Testis (tissue), 5 donors: ENCODE measurements at places on chromosomes 13 and 19. TPM values are rescaled to one million over a fixed set of nuclear protein-coding genes. Genes with fewer than 3 reads are reported as not detected.

Gene CEACAM5
- 0.50 TPM for total RNA-seq

Gene ZNF587
- total RNA-seq: 31.2 TPM

Gene ZSCAN4
- 0.24 TPM for total RNA-seq

Gene ZNF625
- total RNA-seq: 6.5 TPM

Gene LILRA6
- total RNA-seq: 1.5 TPM

- DNase-seq: no peak
Measured at GRCh38 chr19:39307046-39307821, 11.0 kb downstream of the IFNL1 start.

DNA sequence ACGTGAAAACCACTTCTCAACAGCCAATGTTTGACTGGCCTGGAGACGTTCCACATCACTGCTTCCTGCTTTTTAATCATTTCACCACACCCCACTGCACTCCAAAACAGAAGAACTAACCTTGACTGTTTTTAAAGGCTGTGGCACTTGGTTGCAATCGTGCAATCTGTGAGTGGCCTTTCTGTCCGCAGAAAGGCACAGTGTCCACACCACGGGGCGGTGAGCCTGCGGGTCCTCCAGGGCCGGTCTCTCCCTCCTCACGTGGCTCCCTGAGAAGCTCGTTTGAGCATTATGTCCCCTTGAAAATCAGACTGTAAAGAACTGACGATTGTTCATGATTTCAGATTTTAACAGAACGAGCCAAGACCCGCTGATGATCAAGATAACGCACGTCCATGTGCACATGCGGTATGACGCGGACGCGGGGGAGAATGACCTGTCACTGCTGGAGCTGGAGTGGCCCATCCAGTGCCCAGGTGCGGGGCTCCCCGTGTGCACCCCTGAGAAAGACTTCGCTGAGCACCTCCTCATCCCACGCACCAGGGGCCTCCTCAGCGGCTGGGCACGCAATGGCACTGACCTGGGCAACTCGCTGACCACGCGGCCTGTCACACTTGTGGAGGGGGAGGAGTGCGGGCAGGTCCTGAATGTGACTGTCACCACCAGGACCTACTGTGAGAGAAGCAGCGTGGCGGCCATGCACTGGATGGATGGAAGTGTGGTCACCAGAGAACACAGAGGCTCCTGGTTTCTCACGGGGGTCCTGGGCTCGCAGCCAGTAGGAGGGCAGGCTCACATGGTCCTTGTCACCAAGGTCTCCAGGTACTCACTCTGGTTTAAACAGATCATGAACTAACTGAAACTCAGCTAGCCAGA, 13.0 kb downstream of the PROZ start:
- DNase-seq: no peak

GRCh38 chr13:76775088-76775740, 111.0 kb downstream of the KCTD12 start:
- no peak for DNase-seq

DNA sequence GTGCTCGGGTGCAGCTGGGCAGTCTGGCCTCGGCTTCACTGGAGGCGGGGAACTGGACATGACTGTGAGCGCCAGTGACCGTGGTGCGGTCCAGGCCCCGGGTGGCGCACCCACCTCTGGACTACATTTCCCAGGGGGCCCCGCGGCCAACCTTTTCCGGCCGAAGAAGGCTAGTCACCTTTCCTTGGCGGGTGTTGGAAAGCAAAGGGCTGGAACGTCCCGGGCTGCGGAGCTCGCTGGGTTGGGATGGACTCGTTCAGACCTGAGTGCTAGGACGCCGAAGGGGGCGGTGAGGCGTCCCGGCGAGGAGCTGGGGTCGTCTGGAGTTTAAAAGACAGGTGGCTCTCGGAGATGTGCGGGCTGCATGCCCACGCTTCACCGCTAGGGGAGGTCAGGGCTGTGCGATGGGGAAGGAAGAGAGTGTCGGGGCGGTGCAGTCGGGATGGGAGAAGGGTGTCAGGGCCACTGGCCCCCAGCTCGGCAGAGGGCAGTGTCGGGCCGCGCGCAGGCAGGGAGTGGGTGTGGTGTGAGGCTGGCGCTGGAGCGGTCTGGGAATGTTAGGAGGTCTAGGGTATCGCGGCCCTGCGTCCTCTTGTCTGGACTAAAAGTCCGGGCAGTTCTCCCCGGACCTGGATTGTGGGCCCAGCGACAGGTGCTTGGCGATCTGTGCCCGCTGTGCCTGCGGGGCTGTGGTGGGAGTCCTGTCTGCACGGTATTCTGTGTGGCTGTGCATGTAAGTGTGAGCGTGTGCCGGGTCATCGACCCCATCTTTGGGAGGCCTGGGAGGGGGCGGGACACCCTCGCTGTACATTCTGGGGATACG, 57.1 kb downstream of the ZNF568 start:
- DNase-seq: peak; percentile 90

DNA sequence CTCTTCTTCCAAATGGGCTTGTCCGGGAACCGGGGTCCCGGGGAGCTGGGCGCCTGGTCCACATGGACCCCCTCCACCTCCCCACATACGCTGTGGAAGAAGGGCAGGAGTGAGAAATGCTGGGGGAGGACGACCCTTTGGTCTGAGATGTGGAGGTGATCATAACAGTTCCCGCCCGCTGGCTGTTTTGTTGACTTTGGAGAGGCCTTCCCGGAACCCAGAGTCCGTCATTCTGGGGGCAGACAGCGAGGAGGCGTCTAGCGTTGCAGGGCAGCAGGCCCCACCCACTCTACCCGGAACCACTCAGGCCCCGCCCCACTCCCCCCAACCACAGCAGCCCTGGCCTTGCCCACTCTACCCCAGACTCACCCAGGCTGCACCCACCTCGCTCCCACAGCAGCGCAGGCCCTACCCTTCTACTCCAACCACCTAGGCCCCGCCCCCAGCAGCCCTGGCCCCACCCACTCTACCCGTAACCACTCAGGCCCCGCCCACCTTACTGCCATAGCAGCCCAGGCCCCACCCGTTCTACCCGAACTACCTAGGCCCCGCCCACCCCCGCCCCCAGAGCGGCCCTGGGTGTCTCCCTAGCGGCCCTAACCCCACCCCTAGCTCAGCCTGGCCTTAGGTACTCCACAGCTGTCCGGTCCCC, 7.1 kb downstream of the GPR108 start:
- peak; percentile 91 for DNase-seq
